Foreskin fibroblast (primary cell): ENCODE measurements at places on chromosomes 4 and X.

DNA sequence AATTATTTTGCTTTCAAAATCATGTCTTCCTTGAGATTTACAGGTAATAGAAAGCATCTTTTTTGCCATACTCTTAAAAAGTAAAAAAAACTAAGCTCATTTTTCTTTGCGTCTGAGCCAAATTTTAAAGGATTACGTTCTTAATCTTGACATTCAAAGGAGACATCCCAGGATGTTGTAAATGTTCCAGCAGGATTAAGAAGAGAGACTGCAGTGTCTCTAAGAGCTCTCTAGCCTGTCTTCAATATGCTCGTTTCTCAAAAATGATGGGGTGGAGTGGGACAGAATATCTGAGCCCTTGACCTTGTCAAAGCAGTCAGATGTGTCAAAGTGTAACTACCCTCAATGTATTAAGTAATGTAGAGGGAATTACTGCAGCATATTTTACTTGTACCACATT is 363.3 kb downstream of the PCDH7 start:
- no peak for DNase-seq

DNA sequence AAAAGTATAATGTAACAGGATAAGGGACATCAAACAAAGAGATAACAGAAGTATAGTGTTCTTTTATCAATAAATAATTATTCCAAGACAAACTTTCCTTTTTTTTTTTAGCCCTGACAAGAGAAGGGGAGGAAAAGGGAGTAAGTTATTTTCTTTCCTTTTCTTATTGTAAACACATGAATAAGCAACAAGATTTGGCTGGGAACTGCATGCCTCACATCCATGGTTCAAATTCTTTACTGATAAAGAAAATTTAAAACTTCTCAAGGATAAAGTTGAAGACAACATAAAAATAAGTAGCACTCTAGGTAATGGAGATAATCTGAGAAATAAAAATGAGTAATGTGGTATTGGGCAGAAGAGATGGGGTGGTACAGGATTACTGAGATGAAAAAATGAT is 71.6 kb downstream of the NEK1 start:
- DNase-seq: no peak

GRCh38 chr4:154731756-154732155 is 12.0 kb upstream of the LRAT start:
- DNase-seq: no peak

GRCh38 chr4:11116940-11117339 is 311.8 kb downstream of the HS3ST1 start:
- no peak for DNase-seq

GRCh38 chr4:66376396-66376795 is 706.1 kb upstream of the EPHA5 start:
- no peak for DNase-seq

GRCh38 chr4:25032126-25032525 is 1.4 kb upstream of the LGI2 start:
- peak; percentile 35 for DNase-seq

DNA sequence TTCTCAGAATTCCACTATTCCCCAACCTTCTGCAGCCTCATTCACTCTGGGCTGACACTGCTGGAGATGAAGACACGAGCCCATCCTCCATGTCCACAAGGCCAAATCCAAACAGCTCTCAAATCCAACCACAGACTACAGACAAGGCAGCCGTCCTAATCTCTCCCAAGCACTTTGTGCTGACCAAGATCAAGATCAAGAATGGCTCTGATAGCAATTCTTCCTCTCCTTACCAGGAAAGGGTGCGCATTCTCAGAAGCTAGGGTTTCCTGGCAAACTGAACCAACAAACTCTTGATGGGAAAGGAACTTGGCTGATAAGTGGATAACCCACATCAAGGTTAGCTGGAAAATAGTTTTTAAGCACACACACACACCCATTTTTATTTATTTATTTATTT is 26.5 kb downstream of the RELL1 start:
- no peak for DNase-seq

- no peak for DNase-seq
These were observed 153.0 kb downstream of the DCTD start for GRCh38 chr4:182764137-182764536.

DNA sequence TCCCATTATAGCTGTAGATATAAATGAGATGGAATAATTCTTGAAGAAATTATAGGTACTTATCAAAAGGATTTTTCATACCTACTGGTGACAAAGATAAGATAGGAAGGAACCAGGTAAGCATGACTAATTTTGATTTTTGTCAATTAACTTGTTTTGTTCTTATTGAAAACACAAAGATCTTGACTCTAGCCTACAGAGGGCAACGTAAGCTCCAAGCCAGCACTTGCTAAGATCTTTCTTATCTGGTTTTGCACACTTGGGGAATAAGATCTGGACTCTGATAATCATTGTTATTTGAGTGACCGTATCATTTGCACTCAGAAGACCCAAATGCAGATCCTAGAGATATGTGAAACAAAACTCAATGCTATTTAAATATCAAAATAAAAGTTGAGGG is 223.4 kb downstream of the VEGFC start:
- no peak for DNase-seq

DNA sequence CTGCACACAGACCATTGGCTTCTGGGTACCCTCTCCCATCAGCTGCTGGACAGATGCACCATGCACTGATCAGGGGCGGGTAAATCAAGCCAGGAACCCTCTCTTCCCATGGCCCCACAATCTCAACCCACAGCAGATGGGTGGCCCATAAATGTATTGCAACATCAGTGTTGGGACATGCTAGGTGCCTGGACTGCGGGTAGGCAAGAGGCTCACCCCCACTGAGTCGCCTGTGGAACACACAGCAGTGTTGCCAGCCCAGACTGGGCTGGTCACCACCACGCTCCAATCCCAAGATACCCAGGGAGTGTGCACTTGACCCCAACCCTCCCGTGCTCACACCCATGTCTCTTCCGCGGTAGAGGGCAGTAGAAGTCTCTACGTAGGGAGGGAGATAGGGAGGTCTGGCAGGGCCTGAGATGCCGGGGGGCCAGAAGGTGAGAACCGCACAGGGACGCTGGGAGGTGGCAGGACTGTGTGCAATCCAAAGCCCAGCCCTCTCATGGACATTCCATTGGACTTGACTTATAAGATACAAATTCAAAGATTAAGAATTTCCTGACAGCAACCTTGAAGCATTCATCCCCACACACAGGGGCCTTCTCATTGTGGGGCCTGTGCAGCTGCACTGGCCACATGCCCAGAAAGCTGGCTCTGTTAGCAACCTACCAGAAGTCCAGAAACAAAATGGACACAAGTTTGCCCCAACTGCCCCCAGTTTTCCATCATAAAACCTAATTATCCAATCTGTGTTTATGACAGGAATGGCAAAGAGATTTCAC is 183.7 kb downstream of the NSUN7 start:
- DNase-seq: no peak

DNA sequence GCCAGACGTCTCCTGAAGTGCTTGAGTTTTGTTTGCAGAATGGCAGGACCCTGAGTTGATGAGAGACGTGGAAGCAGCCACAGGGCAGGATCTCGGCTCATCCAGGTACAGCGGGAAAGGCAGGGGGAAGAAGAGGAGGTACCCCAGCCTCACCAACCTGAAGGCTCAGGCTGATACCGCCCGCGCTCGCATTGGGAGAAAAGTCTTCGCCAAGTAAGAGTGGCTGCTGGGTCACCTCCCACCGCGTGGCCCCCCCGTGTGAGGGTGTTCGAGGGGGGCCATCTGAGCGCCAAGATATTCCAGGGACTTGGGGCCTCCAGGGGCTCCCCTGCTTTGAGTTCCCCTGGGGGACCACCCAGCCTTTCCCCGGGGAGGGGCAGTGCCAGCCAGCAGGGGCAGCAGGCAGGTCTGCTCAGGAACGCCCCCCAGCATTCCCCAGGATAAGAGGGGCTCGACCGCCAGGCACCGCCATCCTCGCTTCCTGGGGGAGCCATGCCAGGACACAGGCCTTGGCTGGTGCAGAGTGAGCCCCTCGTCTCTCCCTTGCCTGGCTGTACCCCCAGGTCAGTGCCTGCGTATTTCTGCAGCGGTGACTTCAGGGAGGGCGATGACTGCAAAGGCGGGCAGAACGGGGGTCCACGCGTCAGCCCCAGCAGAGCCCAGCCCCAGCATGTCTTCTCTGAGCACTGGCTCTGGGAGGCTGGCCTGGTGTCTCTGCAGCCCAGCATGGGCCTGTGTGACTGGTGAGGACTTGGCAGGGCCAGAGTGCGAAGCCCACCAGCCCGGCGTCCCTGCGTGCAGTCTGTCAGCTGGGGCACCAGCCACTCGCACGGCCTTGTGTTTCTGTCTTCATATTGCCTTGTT is 22.3 kb downstream of the NKX1-1 start:
- DNase-seq: no peak

DNA sequence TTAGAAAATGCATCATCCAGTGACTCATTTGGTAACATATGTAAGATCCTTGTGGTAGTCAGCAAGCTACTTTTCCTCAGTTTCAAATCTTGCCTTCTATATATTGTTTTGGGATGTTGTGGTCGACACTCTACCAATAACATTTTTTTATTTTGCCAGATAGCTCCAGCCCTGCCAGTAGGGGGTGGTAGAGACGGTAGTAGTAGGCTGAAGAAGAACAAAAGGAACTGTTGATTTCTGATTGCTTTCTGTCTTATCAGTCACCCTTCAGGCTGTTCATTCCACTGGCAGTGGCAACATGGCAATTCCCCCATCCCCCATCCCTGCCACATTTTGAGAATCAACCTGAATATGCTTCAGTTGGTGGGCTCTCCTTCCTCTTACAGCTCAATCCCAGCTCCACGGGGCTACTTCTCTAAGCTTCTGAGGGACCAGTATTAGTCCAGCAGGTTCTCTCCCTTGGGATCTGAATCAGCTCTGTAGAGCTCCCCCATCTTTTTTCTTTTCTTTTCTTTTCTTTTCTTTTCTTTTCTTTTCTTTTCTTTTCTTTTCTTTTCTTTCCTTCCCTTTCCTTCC is 171.5 kb upstream of the VEGFC start:
- DNase-seq: no peak

DNA sequence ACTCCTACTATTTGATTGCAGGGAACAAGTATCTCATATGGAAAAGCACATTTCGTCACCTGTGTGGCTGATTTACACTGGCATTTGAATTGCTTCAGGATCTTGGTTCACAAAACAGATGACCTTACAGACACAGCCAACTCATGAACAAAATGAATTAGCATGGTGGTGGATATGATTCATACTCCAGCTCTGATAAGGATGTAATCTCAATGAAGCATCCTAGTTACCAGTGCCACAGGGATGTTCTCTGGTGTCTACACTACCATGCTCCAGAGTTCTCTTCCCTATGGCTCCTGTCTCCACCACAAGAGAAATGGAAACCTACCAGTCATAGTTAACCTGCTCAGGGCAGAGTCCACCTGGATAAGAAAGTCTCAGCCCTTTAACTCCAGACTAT is 40.7 kb downstream of the TEC start:
- peak; percentile 21 for DNase-seq

DNA sequence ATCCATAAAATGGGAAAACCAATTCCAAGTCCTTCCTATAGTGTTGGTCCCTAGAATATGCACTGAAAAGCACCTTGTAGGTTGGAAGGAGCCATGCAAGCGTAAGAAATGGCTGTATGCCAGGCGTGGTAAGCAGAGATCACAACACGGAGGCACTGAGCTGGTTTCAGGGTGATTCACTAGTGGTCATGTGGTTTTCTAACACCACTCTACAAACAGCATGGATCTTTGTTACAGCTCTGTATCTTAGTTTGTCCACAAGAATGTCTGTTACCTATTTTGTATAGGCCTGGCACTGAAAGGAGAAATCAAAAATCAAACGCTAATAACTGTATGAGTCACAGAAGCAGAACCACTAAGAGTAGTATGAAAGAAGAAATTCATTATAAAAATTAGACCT is 71.9 kb downstream of the MAGEB17 start:
- peak; percentile 55 for DNase-seq

DNA sequence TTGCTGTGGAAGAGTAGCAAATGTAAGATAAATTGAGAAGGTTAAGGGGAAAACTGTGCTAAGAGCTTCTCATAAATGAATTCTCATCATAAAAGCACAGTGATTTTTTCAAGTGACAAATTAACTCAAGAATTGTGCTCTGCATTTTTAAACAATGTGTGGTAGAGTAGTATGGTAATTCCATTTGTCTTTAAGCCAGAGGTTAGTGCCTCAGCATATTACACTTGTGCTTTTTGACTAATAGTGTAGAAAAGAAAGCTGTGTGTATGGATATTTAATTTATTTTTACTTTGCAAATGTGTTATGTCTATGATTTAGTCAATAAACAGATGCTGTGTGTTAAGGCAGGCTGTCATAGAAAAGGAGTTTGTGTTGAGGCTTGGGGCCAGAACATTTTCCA is 61.0 kb downstream of the FHIP1A start:
- DNase-seq: no peak

GRCh38 chr4:182492423-182492822 is 249.2 kb downstream of the TENM3 start:
- DNase-seq: peak; percentile 1

DNA sequence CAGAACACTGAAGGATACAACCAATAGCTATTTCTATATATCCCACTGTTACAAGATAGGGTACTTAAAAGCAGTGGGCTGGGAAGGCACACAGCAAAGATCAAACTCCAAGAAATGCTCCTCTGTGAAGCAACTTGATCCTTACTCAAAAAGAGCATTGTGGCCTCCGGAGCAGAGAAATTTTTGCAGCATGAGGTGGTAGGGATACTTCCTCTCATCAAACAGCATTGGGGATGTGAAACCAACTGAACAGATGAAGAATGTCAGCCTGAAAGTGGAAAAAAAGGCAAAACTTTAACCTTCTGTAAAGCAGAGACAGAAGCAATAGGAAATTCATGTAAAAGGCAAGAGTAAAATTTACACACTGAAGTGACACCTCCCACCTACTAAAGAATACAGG is 92.2 kb downstream of the HUWE1 start:
- DNase-seq: peak; percentile 64

GRCh38 chr4:4866866-4867374 is 7.5 kb downstream of the MSX1 start:
- DNase-seq: no peak

GRCh38 chr4:122602277-122603142 is 18.4 kb downstream of the IL21 start:
- peak; percentile 30 for DNase-seq

DNA sequence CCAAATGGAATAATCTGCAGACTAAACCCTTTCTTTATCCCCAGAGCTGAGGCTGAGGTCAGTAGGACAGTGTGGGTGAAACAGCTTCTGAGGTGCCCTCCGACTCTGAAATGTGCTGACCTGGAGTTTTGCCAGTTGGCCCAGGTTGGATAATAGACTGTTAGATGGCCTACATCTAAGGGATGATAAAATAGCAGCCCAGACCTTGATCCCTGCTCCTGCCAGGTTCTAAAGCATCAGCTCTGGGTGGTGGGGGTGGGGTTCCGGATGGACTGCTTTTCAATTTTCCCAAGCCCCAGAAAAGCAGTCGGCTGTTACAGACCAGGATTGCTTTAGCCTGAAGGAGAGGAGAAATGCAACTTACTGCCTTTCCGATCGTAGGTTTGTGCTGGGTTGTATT is 110.4 kb downstream of the NHS start:
- DNase-seq: no peak

DNA sequence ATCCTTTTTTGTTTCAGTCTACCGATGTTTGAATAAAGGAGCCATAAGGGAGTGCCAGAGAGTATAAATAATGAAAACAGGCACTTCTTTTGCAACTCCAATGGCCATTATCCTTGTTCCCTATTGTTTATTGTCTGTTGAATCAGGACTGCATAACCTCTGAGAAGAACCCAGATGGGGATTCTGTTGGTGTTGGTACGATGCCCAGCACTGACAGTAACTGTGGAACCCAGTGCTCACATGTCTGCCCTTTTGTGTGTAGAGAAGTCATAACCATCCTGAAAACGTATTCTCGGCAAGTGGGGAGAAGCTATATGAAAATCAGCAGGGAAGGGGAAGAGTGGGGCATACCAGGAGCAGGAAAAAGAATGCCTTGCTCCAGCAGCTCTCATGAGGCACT is 195.1 kb upstream of the EDNRA start:
- peak; percentile 89 for DNase-seq

- DNase-seq: peak; percentile 70
These were observed 14.5 kb upstream of the FGG start for GRCh38 chr4:154626793-154627484.
